ENCODE measurements at places on chromosomes 16 and 17. TPM values are rescaled to one million over a fixed set of nuclear protein-coding genes. Genes with fewer than 3 reads are reported as not detected.

DNA sequence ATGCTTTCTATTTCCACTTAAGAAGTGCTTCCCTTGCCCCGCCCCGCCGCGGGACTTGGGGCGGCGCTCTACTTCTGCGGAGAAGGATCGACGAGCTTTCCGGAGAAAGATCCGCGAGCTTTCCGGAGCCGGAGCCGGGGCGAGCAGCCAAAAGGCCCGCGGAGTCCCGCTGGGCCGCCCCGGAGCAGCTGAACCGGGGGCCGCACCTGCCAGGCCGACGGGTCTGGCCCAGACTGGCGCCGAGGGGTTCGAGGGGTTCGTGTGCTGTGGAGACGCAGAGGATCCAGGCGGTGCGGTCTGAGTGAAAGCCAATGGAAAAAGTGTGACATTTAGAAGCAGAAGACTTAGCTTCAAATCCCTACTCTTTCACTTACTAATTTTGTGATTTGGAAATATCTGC is 50.8 kb downstream of the TBC1D26 start:
- peak; percentile 55 for DNase-seq

GRCh38 chr17:31433091-31433790 is 41.8 kb downstream of the RAB11FIP4 start:
- DNase-seq = no peak

Gene ATP6V0C
- total RNA-seq = 20.0 TPM

DNA sequence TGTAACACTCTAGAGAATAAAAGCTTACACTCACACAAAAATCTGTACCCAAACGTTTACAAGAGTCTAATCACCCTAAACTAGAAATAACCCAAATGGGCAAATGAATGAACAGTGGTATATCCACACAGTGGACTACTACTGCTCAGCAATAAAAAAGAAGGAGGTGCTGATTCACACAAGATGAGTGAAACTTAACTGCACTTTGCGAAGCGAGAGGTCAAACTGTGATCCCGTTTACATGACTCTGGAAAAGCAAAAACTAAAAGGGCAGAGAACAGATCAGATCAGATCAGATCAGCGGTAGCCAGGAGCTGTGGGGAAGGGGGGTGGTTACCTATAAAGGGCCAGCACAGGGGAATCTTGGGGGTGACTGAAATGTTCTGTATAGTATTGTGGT is 113.4 kb downstream of the TRIM37 start:
- DNase-seq = no peak

- DNase-seq = no peak
Measured at GRCh38 chr16:17246974-17247732, 223.6 kb downstream of the XYLT1 start.

DNA sequence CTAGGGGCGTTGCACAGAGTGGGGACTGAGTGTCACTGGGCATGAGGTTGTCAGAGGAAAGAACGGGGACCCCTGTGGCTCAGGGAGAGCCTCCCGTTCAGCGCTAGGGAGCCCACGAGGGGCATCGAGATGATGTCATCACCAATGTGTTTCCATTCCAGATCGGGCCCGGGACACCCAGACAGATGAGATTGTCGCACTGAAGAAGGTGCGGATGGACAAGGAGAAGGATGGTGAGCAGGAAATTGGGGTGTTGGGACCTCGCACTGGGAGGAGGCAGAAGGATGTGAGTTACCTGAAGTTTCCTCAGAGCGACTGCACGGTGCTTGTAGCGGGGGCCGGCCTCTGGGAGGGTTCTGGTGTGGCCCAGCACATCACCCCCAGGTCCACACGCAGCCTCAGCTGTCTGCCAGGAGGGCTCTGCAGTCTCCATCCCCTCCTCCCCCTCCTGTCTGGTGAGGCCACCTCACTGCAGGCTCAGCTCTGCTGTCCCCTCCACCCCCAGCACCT is 4.0 kb downstream of the CDK10 start:
- DNase-seq = no peak

- no peak for DNase-seq
Measured at GRCh38 chr16:50657241-50657640, 23.9 kb downstream of the SNX20 start.

Gene CCL2
- 99.3 TPM for total RNA-seq

DNA sequence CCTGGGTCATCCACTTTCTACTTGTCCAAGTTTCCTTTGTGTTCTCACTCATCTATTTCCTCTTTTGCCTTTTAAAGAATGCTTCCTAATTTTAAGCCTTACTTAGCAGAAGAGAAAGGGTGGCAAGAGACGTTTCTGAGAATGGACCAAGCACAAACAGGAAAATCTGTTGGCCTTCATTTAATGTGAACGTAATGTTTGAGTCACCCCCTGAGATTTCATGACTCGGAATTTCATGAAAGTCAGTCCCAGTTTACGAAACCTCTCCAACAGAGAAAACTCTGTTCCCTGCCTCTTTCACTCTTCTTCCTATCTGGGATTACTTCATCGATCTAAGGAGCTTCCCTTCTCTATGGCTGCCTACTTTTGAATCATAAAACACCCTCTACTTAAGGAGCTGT is at the start of gene CD300E:
CD300E (minus strand) TSS at position 46 of the 401 bp plus-strand sequence. CDS start 117 bp downstream, outside the sequence.
- no peak for DNase-seq

Gene TRIM37
- 44.1 TPM for total RNA-seq

GRCh38 chr17:41763327-41763726 is 23.2 kb downstream of the JUP start:
- DNase-seq = no peak

- no peak for DNase-seq
Measured at GRCh38 chr17:69547230-69547629, 132.7 kb downstream of the MAP2K6 start.

DNA sequence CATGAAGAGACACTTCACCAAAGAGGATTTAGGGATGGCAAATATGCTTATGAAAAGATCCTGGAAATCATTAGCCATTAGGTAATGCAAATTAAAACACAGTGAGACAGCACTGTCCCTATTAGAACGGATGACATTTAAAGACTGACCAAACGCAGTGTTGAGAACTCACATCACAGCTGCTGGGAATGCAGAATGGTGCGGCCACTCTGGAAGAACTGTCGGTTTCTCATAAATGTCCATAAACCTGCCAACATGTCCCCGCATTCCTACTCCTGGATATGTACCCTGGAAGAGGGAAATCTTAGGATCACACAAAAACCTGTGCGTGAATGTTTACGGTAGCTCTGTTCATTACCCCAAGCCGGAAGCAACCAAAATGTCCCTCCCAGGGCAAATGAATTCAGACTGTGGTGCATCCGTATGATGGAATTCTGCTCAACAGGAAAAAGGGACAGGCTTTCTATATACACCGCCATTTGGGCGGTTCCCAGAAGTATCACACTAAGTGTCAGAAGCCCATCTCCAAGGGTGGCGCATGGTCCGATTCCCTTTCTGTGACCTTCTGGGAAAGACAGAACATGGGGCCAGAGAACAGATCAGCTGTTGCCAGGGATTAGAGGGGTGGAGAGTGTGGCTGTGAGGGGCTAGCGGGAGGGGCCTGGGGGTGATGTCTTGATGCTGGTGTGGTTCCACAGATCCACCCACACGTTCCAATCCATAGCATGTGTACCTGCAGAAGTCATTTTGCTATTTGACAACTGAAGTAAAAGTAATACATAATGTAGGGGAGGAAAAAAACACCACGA is 197.2 kb upstream of the CHMP6 start:
- peak; percentile 53 for DNase-seq

GRCh38 chr17:74455025-74455545 is 11.3 kb upstream of the CD300A start:
- DNase-seq = no peak
